ENCODE measurements at places on chromosomes 2 and 18. TPM values are rescaled to one million over a fixed set of nuclear protein-coding genes. Genes with fewer than 3 reads are reported as not detected.

TWIST2 gene
- polyA plus RNA-seq = not detected

GREB1 gene
- polyA plus RNA-seq = not detected

CNRIP1 gene
- polyA plus RNA-seq = not detected

MSH6 gene
- polyA plus RNA-seq = 22.7 TPM

INHA gene
- not detected for polyA plus RNA-seq
